GM12864 (cell line): ENCODE measurements at places on chromosomes 2 and 18.

GRCh38 chr2:199449956-199450355 is 7.8 kb downstream of the SATB2 start:
- no peak for DNase-seq

GRCh38 chr2:227536445-227536844 is 62.2 kb upstream of the SCYGR2 start:
- no peak for DNase-seq

GRCh38 chr2:39796134-39796533 is 17.1 kb upstream of the THUMPD2 start:
- no peak for DNase-seq

GRCh38 chr2:165068487-165068757 is 113.1 kb upstream of the SLC38A11 start:
- DNase-seq = no peak
